ENCODE measurements at places on chromosomes 2 and 18.

GRCh38 chr18:25314151-25314837, 37.7 kb downstream of the ZNF521 start:
- DNase-seq, result no peak

GRCh38 chr2:18856765-18857164, 267.4 kb upstream of the NT5C1B start:
- DNase-seq, result no peak

DNA sequence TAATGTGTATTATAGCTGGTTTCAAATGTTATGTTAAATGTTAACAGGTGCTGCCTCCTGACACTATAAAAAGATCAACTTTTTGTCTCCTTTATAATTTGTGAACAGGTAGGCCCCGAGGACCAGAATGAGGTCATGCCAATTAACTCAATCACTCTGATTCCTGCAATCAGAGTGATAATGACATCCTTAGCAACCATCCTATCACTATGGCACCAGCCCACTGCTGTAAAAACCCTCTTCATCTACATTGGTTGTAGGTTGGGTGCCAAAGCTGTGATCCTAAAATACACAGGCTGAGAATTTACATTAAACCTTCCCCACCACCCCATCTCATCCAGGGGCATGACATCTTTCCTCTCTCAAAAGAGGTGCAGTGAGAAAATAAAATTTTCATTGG, 103.5 kb downstream of the CPO start:
- no peak for DNase-seq

GRCh38 chr18:32422978-32423740, 47.5 kb downstream of the GAREM1 start:
- no peak for DNase-seq

DNA sequence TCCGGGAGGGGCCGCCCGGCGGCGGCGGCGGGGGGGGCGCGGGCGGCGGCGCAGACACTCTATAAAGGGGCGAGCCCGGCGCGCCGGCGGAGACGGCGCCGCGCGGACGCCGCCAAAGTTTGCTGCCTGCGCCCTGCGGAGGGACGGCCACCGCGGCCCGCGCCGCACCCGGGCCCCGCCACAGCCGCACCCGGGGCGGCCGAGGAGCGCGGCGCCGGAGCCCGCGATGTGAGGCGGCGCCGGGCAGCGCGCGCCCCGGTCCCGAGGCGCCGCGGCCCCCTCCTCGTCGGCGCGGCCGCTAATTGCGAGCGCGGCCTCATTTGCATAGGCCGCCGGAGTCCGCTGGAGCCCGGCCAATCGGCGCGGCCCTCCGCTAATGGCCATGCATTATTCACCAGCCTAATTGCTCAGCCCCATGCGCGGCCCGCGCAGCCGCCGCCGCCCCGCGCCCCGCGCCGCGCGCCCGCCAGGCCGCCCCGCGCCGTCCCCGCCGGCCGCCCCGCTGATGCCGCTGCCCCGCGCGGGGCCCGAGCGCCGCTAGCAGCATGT, at the start of gene SALL3:
SALL3 (plus strand) TSS at position 89 of the 549 bp plus-strand sequence; CDS start at position 546, 457 bp downstream.
- no peak for DNase-seq

All from DND-41 (cell line).